ENCODE measurements at places on chromosomes 12 and 14.

- DNase-seq = peak; percentile 90
These were observed 56.4 kb upstream of the FBXO33 start for GRCh38 chr14:39488600-39488999.

GRCh38 chr12:49806321-49806813, 21.8 kb downstream of the NCKAP5L start:
- no peak for DNase-seq

GRCh38 chr12:69415471-69416275, 54.5 kb upstream of the FRS2 start:
- peak; percentile 86 for DNase-seq

- DNase-seq = no peak
These were observed 184.5 kb upstream of the CRY1 start for GRCh38 chr12:107277855-107278254.

DNA sequence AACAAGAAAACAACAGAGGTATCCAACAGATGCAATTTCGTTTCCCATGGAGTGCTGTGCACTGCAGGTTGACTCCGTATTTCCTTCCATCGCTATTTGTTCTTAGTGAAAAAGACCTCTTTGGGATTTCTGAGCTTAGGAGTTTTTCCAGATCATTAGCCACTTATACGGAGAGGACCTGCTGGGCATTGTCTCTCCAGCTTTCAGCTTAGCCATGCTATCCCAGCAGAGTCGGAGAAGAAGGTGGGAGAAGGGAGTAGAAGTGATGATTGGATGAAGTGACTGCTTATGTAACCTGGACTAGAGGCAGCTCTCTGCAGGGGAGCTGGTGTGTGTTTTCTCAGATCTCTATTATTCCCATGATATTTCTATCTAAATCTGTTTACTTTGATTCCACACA, 737.7 kb downstream of the DIO2 start:
- DNase-seq = no peak

GRCh38 chr12:75805905-75806304, 225.7 kb downstream of the PHLDA1 start:
- no peak for DNase-seq

GRCh38 chr12:95909871-95910270, 32.5 kb downstream of the CCDC38 start:
- DNase-seq = no peak

DNA sequence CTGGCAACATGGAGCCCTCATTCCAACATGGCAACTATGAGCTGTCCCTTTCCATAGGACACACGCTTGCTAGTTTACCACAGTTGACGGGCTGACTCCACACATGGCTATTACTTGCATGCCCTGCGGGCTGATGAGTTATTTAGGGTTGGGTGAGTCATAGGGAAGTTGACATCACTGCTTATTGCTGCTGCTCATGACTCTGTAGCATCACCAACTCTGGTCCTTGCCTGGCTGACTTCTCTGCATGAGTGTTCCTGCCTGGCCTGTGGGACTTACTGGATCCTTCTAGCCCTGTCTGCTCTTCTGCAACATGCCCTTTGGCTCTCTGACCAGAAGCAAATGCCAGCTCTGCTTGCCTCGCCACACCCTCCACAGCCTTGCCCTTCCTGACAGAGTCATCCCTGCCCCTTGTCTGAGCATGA, 199.5 kb downstream of the ANO6 start:
- DNase-seq = peak; percentile 82

- DNase-seq = no peak
These were observed 129.2 kb upstream of the USP15 start for GRCh38 chr12:62130834-62131552.

- no peak for DNase-seq
These were observed 113.1 kb downstream of the ITPR2 start for GRCh38 chr12:26719852-26720251.

DNA sequence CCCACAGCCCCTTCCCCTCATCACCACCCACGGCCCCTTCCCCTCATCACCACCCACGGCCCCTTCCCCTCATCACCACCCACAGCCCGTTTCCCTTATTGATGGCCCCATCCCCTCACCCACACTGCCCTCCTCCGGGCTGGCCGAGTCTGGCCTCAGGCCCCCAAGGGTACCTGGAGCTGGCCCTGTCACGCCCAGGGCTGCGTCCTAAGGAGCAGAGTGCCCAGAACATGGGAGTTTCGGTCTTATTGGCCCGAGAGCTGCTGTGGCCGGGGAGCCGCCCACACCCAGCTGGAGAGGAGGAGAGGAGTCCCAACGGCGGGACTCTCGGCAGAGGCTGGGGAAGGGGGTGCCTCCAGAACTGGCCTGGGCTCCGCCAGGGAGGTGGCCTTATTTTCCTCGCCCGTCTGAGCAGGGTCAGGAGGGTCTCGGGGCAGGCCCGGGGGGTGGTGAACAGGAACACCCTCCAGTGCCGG, 182.3 kb downstream of the KIF26A start:
- no peak for DNase-seq

- DNase-seq = peak; percentile 60
These were observed 178.8 kb downstream of the ETNK1 start for GRCh38 chr12:22803725-22804124.

DNA sequence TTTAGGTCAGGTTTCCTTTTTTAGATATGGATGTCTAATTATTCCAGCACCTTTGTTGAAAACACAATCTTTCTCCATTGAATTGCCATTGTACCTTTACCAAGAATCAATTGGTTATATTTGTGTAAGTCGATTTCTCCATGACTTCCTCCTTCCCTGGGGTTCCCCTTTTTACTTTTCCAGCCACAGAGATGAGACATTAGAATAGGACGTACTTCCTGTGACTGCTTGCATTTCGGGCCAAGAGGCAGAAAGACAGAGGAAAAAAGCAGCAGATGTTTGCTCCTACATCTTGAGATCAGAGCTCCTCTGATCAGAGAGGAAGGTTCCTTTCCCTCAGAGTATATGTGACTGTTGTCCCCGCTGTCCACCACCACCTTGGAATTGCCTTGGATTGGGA, 453.7 kb upstream of the RGS6 start:
- no peak for DNase-seq

- DNase-seq = no peak
These were observed 85.8 kb upstream of the DYRK2 start for GRCh38 chr12:67562513-67563287.

- no peak for DNase-seq
These were observed 28.0 kb downstream of the CCDC63 start for GRCh38 chr12:110874781-110875180.

DNA sequence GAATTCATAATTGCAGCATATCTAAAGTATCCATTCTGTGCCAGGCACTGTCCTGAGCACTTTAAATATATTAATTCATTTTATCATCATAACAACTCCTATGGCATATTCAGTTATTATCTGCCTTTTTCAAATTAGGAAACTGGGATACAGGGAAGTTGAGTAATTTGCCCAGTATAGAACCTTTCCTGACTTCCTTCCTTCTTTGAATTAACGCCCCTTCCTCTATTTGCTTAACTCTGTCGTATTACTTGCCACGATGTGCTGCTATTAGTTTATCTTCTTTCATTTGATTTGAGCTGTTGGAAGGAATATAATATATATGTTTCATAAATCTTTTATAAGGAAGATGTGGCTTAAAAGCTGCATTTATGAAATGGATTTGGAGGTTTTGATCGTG, 25.4 kb upstream of the FAM177A1 start:
- DNase-seq = no peak

DNA sequence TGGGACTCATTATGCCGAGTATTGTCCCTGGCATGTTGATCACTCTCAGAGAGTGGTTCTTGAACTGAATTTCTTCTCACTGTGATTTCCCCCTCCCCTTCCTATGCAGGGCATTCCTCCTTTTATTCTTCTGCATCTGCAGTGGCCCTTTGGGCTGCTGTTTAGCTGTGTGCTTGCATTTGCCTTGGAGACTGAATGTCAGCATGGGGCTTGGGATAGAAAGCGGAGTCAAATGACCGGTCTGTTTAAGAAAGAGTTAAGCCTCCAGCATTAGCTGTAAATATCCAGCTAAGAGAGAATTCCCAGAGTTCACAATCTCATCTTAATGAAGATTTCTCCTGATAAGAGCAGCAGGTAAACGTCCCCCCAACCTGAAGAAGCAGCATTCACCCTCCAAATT, 65.6 kb upstream of the RMST start:
- peak; percentile 87 for DNase-seq

- DNase-seq = peak; percentile 83
These were observed 29.0 kb upstream of the SMUG1 start for GRCh38 chr12:54217774-54218241.

DNA sequence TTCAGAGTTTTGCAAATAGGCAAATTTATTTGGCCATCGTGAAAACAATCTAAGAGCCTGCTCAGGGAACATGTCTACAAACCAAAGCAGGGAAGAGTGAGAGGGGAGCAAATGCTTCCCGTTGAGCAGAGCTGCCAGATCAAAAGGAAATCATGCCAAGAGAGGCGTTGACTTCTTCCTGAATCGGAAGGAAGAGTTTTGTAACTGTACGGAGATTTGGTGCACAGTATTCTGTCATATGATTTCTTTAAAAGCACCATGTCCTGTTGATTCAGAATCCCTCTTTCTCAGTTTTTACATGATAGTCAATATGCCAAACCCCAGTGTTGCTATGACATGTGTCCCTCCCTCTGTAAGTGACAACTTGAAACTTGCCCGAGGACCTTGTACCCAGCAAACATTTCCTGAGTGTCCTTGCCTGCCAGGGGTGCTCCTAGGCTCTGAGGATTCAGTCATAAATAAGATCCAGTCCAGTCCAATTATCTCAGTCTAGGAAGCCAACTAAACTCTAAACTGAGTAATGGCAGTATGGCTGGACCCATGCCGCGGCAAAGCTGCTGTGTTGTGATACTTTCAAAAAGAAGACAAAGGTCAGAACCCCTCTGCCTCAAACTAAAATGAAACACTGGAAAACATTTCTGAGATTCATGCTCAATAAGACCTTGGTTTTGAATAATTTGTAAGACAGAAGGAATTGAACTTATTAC, 300.1 kb upstream of the FKBP4 start:
- DNase-seq = no peak

GRCh38 chr14:29353513-29353912, 574.1 kb downstream of the PRKD1 start:
- DNase-seq = no peak

DNA sequence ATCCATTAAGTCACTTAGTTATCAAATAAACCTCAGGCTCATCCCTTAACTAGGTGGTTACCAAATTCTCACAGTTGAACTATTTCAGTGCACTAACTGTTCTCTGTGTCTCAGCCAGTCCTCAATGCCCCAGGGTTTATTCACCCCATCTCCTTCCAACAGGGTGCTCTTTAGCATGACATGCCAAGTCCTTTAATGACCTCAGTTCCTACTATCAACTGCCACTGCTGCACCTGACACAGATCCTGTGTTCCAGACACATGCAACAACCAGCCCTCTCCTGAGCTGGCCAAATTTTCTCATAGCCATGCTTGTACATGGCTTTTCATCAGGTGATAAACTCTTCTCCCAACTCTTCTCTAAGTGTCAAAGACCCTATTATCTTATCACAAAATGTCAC, 80.0 kb downstream of the ATXN2 start:
- no peak for DNase-seq

- peak; percentile 6 for DNase-seq
These were observed 500.5 kb downstream of the NAV3 start for GRCh38 chr12:78331181-78331580.

DNA sequence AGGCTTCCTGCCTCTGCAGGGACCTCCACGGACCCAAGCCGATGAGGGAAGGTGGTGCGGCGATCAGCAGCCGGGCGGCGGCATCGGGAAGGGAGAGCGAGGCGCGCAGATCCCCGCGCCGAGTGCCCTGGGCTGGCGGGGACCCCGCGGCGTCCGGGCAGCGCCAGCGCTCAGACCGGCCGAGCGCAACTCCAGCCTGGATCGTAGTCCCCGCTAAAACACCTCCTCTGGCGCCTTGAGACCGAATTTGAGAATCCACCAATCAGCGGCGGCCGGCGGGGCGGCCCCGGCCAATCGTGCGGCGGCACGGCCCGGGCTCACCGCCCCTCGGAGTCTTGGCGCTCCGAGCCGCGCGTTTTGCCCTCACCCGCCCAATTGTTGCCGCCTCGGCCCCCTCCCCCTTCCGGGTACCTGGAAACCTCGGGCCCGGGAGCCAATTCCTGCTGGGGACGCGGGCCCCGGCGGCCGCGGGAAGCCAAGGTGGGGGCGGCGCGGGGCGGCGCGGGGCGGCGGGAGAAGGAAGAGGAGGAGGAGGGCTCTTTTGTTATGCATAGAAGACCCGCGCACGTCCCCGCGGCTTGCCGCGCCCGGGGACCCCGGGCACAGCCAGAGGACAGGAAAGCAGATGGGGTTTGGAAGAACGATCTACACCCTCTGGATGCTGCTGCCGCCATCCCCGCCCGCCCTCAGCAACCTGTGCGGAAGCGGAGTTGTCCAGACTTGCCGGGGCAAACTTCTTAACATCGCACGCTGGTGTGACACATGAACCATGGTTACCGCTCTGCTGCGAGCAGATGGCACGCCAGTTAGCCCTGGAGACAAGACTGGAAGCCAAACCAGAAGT, at the start of gene E2F7:
E2F7 (minus strand) TSS at position 209 of the 844 bp plus-strand sequence. CDS start 934 bp downstream, outside the sequence.
- DNase-seq = peak; percentile 98

DNA sequence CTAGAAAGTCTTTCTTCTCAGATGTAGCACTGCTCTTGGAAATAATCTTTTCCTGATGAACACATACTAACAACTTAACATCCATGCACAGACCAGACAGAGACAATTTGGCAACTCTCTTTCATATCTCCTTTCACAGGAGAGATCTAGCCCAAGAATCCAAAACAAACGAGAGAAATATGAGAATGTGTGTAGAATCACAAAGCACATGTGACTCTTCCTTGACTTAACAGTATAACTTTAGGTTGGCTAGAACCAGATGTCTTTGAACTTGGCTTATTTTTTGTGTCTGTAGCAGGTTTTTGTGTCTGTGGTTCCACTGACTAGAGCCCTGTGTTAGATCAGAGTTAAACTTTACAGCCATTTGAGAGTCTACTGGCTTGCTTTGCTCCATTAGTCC, 114.2 kb downstream of the STXBP6 start:
- DNase-seq = no peak

DNA sequence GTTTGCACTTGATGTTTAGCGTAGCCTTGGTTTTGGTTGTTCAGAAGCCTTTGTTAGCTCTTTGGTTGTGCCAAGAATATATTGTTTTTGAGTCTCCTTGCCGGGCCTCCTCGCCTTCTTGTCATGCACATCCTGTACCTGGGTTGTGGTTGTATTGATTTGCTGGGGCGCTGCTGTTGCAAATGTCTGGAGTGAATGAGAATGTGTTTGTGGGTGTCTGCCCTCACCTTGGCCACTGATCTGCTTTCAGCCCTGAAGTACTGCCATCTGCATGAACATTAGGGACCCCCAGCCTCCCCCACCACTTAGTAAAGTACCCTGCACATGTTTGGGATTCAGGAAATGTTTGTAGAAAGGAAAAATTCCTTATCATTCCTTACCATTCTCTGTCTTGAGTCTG, 16.5 kb downstream of the PRKCH start:
- no peak for DNase-seq

- DNase-seq = no peak
These were observed 89.3 kb upstream of the RFX4 start for GRCh38 chr12:106493531-106493930.

GRCh38 chr12:108215458-108215857, 86.4 kb downstream of the WSCD2 start:
- no peak for DNase-seq

GRCh38 chr12:114686773-114687500, 3.0 kb upstream of the TBX3 start:
- DNase-seq = peak; percentile 82
